ENCODE measurements at places on chromosomes 16 and 17. TPM values are rescaled to one million over a fixed set of nuclear protein-coding genes. Genes with fewer than 3 reads are reported as not detected.

The CCDC200 gene
- not detected for total RNA-seq

The ASPHD1 gene
- 4.4 TPM for total RNA-seq

The TBX4 gene
- 28.6 TPM for total RNA-seq

The CYGB gene
- 34.3 TPM for total RNA-seq

The RGS11 gene
- 7.8 TPM for total RNA-seq

The SEC14L5 gene
- total RNA-seq: 0.52 TPM

The TBC1D3I gene
- total RNA-seq: 0.72 TPM

All from upper lobe of right lung (tissue), 1 donor.